Cortex of kidney (tissue), 1 donor: ENCODE measurements at places on chromosomes 4 and X.

GRCh38 chr4:184143770-184144564 is 73.7 kb downstream of the ENPP6 start:
- DNase-seq, result no peak

GRCh38 chr4:10305816-10306215 is 151.4 kb downstream of the ZNF518B start:
- no peak for DNase-seq

- no peak for DNase-seq
Observed at GRCh38 chr4:111650674-111651086, 494.6 kb upstream of the FAM241A start.

GRCh38 chr4:37892641-37893040 is 1.8 kb downstream of the TBC1D1 start:
- no peak for DNase-seq

GRCh38 chr4:77742054-77742453 is 77.1 kb downstream of the CNOT6L start:
- no peak for DNase-seq

DNA sequence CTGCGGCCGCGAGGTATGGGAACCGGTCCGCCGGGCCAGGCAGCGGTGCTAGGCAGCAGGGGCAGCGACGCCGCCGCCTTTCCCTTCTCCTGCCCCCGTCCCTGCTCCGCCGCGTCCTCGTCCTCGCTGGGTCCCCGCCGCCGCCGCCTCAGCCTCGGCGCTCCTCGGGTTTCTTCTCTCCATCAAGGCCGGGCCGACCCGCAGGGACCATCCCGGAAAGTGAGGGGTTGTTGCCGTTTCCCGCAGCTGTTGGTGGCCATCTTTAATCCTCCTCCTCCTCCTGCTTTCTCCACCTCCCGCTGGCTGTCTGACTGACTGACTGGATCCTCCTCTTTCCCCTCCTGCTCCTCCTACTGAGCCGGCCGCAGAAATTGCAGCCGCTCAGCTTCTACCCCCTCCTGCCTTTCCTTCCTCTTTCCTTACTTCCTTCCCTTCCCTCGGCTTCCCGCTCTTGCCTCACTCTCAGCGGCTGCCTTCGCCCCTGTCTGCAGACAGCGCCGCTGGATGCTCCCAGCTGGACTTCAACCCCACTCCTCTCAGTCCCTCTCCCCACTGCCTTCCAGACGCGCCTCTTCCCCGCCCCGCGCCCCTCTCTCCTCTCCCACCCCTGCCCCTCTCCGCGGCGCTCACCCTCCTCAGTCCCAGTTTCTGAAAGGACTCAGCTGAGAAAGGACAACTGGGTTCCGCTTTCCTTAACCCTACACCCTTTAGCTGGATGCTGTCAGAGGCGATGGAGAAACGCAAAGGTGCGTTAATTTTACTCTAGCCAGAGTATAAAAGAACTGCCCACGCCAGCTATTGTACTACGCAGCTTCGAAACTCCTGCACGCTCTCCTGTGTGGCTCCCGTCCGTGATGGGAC is at the start of gene WDFY3:
Gene WDFY3, minus strand, starts transcription at position 309 of the 861 bp plus-strand sequence. CDS start 106,099 bp downstream, outside the sequence.
- DNase-seq, result peak; percentile 46

DNA sequence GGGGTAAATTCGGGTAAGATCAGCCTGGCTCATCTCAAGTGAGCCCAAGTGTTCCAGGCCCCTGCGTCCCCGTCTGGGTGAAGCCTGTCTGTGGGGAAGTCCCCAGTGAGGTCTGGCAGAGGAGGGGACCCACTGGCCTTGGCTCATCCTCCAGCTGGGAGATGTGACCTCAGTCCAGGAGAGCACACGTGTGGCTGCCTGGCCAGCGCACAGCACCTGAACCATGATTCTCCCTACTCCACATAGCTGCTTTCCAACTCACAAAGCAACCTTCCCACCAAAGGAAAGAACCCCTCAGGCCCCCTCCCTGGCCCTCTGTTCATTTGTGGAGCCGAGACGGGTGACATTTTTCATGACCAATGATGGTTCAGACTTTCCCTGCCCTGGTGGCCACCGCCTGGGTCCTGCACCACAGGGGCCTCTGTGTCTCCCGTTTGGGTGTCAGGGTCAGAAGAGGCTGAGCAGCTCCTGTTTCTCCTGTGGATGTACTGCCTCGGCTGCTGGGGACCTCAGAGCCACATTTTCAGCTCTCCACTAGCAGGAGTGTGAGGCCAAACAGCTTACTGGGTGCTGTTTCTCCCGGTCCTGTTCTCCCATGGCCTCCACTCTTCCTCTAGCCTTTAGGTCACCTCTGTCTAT is 111.4 kb downstream of the CPZ start:
- no peak for DNase-seq

DNA sequence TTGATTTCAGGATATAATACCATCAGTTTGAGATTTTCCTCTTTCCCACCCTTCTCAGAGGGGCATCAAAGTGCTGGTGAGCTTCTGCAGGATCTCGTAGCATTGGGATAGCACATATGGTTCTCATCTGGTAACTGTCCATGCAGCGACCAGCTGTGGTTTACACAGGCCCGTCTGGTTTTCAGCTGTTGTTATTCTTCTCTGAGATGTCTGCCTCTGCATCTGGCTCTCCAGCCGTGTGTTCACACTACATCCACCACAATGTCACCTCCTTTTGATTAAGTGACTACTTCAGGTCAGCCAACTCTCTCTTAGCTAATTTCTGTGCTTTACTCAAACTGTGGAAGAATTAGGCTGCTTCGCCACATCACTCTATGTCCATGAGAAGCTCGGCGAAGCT is 676.7 kb upstream of the TENM3 start:
- no peak for DNase-seq

GRCh38 chr4:185352202-185352601 is 43.5 kb downstream of the LRP2BP start:
- DNase-seq, result no peak

DNA sequence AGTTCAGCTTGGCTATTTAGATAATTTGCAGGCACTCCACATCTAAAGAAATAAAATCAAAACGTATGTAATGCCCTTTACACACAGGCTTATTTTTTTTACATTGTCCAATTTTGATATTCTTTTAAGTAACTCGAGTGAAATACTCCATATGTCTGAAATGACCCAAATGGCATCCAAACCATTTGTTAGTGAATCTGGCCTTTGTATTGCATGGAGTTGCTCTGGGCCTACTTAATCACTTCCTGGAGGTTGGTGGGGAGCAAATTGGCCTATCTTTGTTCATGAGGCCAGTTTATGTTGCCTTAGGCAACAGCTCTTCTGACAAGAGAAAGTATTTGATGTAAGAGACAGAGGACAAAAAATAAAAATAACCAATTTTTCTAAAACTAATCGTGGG is 47.6 kb upstream of the TMEM131L start:
- DNase-seq, result no peak

DNA sequence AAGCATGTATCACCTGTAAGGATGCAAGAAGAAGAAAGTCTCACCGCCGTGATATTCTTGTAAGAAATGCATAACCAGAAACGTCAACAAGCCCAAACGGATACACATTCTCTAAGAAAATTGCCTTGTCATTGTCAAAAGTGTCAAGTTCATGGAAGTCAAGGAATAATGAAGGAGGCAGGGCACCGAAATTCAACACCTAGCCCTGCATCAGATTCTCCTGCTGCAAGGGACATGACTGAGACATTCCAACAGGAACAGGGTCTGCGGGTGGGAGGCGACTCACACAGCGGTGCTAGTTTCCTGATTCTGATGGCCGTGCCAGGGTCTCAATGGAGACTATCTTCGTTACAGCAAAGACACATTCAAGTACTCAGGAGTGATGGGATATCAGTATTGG is 26.7 kb downstream of the IRF2 start:
- DNase-seq, result no peak

- DNase-seq, result no peak
Observed at GRCh38 chrX:34381241-34381640, 249.1 kb upstream of the FAM47A start.

GRCh38 chr4:135594521-135594920 is 1392.9 kb upstream of the PABPC4L start:
- DNase-seq, result no peak

GRCh38 chr4:7939377-7940108 is at the start of gene AFAP1:
Gene AFAP1, minus strand, starts transcription at chr4:7939861. Its CDS starts 67,783 bp downstream, at chr4:7872078.
- DNase-seq, result peak; percentile 38

- no peak for DNase-seq
Observed at GRCh38 chr4:80279751-80280150, 13.3 kb downstream of the FGF5 start.

- DNase-seq, result no peak
Observed at GRCh38 chr4:6568689-6569332, 6.2 kb upstream of the MAN2B2 start.

DNA sequence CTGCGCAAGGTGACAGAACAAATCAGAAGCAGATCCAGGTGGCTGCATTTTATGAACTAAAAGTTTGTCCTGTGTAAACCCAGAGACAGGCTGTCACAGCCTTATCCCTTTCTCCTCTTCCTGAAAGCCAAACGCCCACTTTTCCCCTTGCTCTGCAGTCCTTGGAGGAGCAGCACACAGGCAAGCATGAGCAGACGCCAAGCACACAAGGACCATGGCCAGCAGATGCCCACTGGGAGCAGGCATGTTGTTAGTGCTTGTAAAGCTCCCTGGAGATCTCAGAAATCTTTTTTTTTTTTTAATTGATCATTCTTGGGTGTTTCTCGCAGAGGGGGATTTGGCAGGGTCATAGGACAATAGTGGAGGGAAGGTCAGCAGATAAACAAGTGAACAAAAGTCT is 11.5 kb upstream of the HOPX start:
- DNase-seq, result no peak

GRCh38 chr4:11209826-11210225 is 218.9 kb downstream of the HS3ST1 start:
- DNase-seq, result no peak

- DNase-seq, result no peak
Observed at GRCh38 chr4:186240848-186241491, 13.7 kb downstream of the KLKB1 start.

DNA sequence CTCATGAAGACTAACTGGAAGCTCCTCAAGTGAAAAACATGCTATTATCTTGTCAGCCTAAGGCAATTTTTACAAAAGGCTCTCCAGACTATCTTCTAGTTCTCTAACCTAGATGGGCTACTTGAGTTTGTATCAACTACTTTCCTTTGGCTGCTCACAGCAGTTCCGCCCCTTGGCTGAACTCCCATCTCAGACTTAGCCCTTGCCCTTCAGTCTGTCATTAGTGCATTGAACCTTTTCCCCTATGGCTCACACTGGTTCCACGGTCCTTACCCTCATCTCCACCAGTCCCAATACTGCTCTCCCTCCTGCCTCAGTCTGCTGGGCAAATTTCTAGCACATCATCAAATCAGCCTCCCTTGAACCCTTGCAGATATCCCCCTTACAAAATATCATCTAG is 362.3 kb downstream of the PPP1R2C start:
- no peak for DNase-seq

- no peak for DNase-seq
Observed at GRCh38 chr4:146960634-146961033, 15.0 kb upstream of the TTC29 start.

- DNase-seq, result no peak
Observed at GRCh38 chrX:56994375-56995270, 718 bp downstream of the SPIN3 start.

DNA sequence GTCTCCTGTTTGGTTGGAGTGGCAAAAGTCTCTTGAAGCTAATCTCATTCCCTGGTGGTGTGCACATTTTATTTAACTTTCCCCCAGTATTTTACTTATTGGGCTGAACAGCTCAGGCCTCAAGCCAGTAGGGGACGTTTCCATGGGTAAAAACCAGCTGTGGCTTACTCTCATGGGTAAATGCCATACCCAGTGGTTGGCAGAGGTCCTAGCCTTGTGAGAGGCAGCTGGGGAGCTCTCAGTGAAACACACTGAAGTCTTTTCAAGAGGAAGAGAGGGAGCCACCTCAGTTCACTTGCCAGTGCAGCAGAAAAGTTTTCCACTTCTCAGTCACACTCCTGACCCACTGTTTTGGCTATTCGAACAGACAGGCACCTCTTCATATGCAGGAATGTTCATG is 1964.2 kb downstream of the ARAP2 start:
- DNase-seq, result no peak

DNA sequence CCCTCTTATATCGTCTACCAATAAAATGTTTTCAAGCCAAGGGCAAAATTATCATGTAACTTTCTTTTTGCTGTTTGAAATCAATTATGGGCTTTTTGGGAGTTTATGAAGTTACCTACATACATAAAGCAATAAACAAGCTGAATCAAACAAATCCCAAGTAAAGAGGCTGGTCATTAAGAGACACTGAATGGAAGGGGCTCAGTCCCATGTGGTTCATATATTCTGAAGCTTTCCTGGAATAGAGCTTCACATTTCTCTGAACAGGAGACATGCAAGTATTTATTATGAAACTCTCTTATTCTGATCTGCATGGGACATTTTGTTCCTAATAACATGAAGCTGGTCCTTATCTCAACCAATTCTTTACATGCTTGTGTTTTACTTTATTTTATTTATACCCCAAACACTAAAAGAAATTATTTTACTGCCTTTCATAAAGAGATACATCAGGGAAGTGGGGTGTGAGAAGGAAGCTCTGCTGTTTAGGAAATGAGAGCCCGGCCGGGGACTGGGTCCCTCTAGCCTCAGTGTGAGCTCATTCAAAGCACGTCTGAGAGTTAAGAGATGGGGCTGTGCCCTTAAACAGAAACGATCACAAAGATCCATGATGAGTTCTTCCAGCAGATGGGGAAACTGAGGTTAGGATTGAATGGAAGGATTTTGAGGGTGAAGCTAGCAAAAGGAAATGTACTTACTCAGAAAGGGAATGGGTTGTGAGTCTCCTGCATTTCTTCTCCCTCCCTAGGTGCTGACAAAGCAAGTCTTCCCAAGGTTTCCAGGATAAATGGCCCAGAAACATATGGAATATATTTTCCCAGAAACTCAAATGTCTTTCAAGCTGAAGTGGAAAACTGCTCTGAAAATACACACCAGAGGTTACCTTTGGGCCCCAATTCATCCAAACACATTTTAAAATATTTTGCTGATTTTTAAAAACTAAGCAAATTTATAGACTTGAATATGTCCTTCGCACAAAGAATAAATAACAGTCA is 93.1 kb upstream of the LNX1 start:
- DNase-seq, result no peak

DNA sequence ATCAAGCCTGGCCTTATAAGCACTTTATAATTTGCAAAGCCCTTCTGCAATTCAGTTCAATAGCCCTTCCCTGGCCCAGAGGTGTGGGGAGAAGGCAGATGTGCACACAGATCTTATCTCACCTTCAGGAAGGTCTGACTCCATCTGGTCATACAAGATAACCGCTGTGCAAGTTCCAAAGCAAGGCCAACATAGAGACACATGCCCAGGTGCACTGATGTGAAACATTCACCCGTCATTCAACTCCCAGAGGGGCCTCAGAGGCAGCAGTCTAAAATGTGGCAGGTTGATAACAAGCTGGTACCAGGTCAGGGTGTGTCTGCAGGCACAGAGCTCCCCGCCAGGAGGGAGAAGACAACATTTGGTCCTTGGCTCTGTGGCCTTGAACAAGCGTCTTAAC is 10.9 kb upstream of the WFS1 start:
- no peak for DNase-seq

DNA sequence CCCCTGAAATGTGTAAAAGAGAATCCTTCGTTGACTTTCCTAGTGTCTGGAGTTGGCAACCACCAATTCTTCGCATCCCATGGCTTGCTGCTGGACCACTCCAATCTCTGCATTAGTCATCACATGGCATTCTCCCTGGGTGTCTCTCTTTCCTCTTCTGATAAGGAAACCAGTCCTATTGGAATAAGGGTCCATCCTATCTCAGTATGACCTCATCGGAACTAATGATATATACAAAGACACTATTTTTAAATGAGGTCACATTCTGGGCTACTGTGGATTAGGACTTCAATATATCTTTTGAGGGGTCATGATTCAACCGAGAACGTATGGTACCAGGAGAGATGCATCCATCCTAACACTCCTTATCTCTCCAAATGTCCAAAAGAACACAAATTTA is 259.1 kb upstream of the CPEB2 start:
- no peak for DNase-seq
